ENCODE measurements at places on chromosomes 6 and 20. TPM values are rescaled to one million over a fixed set of nuclear protein-coding genes. Genes with fewer than 3 reads are reported as not detected.

GRCh38 chr6:26613689-26614683, 17.2 kb downstream of the ABT1 start:
- no peak overlapping the region for H3K27ac ChIP-seq
- no peak for DNase-seq
- peak overlapping the region; percentile 83 for H3K4me3 ChIP-seq
- peaks cover 62% of the 10 kb centered on the region for H3K27me3 ChIP-seq
- H3K4me1 ChIP-seq, result peaks cover 15% of the 10 kb centered on the region

DNA sequence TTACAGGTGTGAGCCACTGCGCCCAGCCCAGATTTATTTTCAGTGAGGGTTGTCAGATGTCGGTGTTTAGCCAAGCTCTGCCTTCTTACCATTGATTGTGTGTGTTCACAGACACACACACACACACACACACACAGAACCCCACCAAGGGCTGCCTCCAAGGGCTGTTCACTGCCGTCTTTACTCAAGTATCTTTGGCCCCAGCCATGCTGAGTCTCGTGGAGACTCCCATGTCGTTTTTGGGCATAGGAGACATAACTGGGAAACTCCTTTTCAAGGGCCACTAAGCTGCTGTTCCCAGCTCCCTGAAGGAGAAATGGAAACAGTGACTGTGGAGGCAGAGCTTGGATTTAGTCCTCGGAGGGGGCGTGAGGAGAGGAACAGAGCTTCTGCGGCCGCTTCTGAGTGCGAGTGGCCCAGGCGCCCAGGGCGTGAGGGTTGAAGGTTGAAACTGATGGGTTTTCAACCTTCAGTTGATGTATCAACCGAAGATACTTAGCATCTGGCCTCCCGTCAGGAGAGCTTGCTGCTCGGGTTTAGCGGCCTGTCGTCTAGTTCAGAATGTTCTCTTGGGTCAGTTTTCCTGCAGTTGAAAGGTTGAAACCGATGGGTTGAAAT, 243.6 kb downstream of the TTLL2 start:
- DNase-seq, result no peak
- H3K4me3 ChIP-seq, result no peak overlapping the region
- no peak overlapping the region for H3K27ac ChIP-seq
- peaks cover 9% of the 10 kb centered on the region for H3K36me3 ChIP-seq

DNA sequence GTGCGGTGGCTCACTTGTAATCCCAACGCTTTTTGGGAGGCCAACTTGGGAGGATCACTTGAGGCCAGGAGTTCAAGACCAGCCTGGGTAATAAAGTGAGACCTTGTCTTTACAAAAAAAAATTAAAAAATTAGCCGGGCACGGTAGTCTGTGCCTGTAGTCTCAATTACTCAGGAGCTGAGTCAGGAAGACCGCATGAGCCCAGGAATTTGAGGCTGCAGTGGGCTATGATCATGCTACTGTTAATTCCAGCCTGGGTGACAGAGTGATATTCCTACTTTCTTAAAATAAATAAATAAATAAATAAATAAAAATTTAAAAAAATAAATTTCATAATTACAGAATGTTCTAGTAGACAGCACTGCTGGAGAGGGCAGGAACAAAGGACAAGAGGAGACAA, 62.4 kb downstream of the DST start:
- no peak overlapping the region for H3K4me3 ChIP-seq
- H3K27ac ChIP-seq, result no peak overlapping the region
- peaks cover 10% of the 10 kb centered on the region for H3K36me3 ChIP-seq
- no peaks in the 10 kb centered on the region for H3K4me1 ChIP-seq
- no peaks in the 10 kb centered on the region for H3K27me3 ChIP-seq
- no peak for DNase-seq

DNA sequence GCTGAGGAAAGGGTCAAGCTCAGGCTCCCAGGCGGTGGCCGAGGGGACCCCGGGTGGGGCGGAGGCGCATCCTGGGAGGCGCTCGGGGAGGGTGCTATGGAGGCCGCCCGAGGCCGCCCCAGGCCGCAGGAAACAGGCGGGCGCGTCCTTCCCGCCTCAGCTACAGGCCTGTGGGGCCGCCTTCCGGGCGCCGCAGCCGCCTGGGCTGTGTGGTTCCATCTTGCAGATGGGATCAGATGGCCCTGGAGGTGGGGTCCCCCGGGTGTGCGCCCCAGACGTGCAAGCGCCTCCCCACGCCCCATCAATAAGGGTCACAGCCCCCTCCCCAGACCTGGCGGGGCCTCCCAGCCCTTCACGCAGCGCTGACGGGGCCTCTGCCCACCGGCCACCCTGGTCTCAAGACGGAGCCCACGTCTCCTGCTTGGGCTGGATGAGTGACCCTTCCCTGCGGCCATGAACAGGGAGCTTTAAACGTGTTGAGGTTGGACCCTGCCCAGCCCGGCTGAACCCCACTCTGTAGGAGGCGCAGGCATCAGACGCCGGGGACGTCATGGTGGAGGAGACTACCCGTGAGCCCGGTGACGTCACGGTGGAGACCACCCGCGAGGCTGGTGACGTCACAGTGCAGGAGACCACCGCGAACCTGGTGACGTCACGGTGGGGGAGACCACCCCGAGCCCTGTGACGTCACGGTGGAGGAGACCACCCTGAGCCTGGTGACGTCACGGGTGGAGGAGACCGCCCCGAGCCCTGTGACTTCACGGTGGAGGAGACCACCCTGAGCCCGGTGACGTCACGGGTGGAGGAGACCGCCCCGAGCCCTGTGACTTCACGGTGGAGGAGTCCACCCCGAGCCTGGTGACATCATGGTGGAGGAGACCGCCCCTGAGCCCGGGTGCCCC, 267.0 kb downstream of the DLL1 start:
- H3K4me3 ChIP-seq, result no peak overlapping the region
- no peak overlapping the region for H3K27ac ChIP-seq
- H3K4me1 ChIP-seq, result peaks cover 26% of the 10 kb centered on the region
- DNase-seq, result no peak
- H3K36me3 ChIP-seq, result no peaks in the 10 kb centered on the region

DNA sequence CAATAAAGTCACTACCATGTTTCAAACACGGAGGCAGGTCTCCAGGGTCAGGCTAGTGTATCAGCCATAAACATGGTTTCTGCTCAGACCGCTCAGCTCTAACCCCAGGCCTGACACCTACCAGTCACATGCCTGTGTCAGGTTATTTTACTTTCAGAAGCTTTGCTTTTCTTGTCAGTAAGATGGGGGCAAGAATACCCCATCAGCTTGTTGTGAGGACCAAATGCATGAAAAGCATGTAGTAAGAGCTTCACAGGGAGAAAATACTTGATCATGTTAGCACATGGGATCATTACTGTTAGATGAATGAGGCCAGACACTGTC, 65.2 kb upstream of the PIM1 start:
- no peak for DNase-seq
- H3K27me3 ChIP-seq, result no peaks in the 10 kb centered on the region
- H3K4me3 ChIP-seq, result no peak overlapping the region
- H3K36me3 ChIP-seq, result no peaks in the 10 kb centered on the region

DNA sequence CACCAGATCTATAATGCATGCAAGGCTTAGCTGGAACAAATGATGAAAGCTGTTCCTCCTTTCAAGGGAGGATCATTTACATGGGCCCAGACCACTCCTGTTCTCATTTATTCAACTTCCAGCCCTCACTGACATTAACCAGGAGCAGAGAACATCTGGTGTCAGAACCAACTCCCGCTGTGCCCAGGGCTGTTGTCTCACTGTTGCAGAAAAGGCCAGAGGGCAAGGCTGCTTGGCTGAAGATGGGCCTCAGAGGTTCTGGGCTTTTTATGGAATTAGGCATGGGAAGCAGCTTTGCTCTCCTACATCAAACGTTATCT, 164.2 kb downstream of the GMPR start:
- no peaks in the 10 kb centered on the region for H3K27me3 ChIP-seq
- peak overlapping the region; percentile 43 for H3K27ac ChIP-seq
- H3K36me3 ChIP-seq, result peaks cover 5% of the 10 kb centered on the region

- peaks cover 37% of the 10 kb centered on the region for H3K4me1 ChIP-seq
- DNase-seq, result no peak
- peak overlapping the region; percentile 96 for H3K27ac ChIP-seq
- no peaks in the 10 kb centered on the region for H3K27me3 ChIP-seq
- peaks cover 8% of the 10 kb centered on the region for H3K36me3 ChIP-seq
Observed at GRCh38 chr6:111711476-111711875, 105.8 kb upstream of the TRAF3IP2 start.

- H3K4me3 ChIP-seq, result no peak overlapping the region
- H3K27me3 ChIP-seq, result no peaks in the 10 kb centered on the region
- DNase-seq, result no peak
- H3K36me3 ChIP-seq, result no peaks in the 10 kb centered on the region
Observed at GRCh38 chr6:134230940-134231339, 87.0 kb downstream of the SGK1 start.

DNA sequence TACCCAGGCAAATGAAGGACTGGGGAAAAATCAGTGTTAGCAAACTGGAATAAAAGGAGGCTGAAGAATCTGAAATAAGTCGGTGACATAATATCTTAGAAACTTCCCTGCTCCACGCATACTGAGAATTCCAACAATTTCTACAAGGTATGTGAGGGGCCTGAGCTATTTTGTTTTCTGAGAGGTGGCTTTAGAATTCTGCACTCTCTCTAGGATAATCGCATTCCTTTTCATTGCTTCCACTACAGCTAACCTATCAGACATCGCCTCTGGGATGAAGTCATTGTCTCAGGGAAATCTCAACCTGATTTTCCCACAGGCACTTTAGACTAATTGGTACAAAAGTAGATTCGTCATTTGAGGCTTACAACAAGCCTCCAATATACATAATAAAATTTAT, 740.8 kb downstream of the PHF3 start:
- peak overlapping the region; percentile 68 for H3K27ac ChIP-seq
- H3K4me1 ChIP-seq, result peaks cover 14% of the 10 kb centered on the region
- no peak for DNase-seq
- no peaks in the 10 kb centered on the region for H3K27me3 ChIP-seq
- no peak overlapping the region for H3K4me3 ChIP-seq

DNA sequence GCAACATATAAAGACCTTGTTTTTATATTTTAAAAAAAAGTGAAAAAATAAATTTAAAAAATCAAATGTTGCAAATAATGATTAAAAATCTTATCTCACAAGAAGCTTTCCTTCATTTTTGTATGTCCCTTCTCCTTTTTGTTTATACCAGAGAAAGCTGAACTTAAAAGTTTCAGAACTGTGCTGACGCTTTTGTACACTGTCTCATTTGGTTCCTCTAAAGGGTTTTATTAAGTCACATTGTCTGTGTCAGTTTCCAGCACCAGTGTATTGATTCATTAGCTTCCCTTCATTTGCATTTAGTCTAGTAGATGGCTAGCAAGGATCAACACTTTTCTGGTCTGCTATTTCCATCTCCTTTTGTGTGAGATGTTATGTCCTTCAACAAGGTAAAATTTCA, 6.7 kb downstream of the PCED1A start:
- DNase-seq, result no peak
- no peak overlapping the region for H3K4me3 ChIP-seq
- peaks cover 2% of the 10 kb centered on the region for H3K4me1 ChIP-seq
- H3K36me3 ChIP-seq, result peaks cover 17% of the 10 kb centered on the region

GRCh38 chr6:34028691-34029360, 117.1 kb downstream of the GRM4 start:
- DNase-seq, result no peak
- H3K4me3 ChIP-seq, result no peak overlapping the region
- peaks cover 11% of the 10 kb centered on the region for H3K4me1 ChIP-seq

GRCh38 chr6:18997375-18997826, 610.3 kb downstream of the RNF144B start:
- DNase-seq, result no peak
- peaks cover 4% of the 10 kb centered on the region for H3K27me3 ChIP-seq
- H3K4me3 ChIP-seq, result no peak overlapping the region
- peaks cover 9% of the 10 kb centered on the region for H3K4me1 ChIP-seq
- no peak overlapping the region for H3K27ac ChIP-seq

DNA sequence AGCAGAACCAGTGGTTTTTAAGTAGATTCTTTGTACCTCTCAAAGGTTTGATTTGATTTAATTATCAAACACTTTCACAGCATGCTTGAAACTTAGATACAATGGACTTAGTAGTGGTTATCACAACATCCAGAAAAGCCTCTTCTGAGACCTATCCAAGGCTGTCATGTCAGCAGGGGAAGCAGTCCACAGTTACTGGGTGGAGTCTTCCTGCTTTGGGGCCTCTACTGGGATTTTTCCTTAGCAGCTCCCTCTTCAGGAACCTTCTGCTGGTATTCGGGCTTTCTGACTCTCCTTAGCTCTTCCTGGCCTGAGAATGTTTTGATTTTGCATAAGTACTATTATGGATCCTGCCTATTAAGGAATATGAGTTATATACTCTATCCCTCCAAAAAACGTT, 36.0 kb downstream of the ARFGEF2 start:
- no peaks in the 10 kb centered on the region for H3K4me1 ChIP-seq
- DNase-seq, result no peak
- no peaks in the 10 kb centered on the region for H3K27me3 ChIP-seq
- no peak overlapping the region for H3K4me3 ChIP-seq

DNA sequence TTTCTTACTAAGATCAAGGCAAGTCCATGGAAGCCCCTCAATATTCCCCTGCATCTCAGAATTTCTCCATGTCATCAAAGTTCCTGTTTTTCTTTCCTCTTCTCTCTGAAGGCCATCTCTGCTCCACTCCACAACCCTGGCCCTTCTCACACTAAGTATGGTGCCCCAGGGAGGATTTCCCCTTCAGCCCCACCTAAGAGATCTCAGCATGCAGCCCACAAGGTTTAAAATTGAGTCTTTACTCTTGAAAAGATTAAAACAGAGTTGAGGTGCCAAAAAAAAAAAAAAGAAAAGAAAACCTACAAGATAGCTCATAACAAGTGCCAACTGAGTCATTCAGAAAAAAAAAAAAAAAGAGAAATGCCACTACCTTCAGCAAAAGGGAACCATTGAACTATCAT, 36.5 kb upstream of the TNFAIP3 start:
- no peak overlapping the region for H3K4me3 ChIP-seq
- H3K4me1 ChIP-seq, result no peaks in the 10 kb centered on the region
- DNase-seq, result no peak
- no peaks in the 10 kb centered on the region for H3K27me3 ChIP-seq

DNA sequence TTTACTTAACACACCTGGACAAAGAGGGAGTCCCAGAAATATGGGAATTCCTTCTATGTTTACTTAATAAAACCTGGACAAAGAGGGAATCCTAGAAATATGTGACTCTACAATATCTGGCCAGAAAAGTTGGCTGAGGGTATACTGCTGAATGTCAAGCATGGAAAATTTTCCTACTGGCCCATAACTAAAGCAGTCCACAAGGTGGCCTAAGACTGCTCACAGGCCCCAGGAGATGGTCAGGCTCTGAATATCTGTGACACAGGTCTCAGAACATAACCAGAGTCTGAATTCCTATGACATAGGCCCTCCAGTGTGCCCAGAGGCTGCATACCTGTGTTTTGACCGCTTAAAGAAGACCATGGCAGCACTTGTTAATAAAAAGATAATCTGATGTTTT, 578.2 kb upstream of the NRSN1 start:
- peak overlapping the region; percentile 54 for H3K27ac ChIP-seq
- H3K4me1 ChIP-seq, result peaks cover 28% of the 10 kb centered on the region
- H3K27me3 ChIP-seq, result no peaks in the 10 kb centered on the region
- no peak overlapping the region for H3K4me3 ChIP-seq
- DNase-seq, result no peak
- peaks cover 3% of the 10 kb centered on the region for H3K36me3 ChIP-seq

SNAP91 gene
- 0.40 TPM for total RNA-seq

DLGAP4 gene
- total RNA-seq, result 89.4 TPM

ABHD16A gene
- 54.6 TPM for total RNA-seq

MLN gene
- total RNA-seq, result not detected

PAK5 gene
- total RNA-seq, result 0.42 TPM

LTA gene
- total RNA-seq, result not detected

TCP11 gene
- 0.24 TPM for total RNA-seq

All from mesothelial cell of epicardium (in vitro differentiated cells).